ENCODE measurements at places on chromosomes 11 and 22.

- no peak for DNase-seq
These were observed 17.8 kb downstream of the PRR5L start for GRCh38 chr11:36313750-36314433.

- DNase-seq = peak; percentile 87
These were observed at the start of gene ARL2 for GRCh38 chr11:65013888-65014725. ARL2 (plus strand) TSS chr11:65014160; CDS start chr11:65014208, 48 bp downstream.

DNA sequence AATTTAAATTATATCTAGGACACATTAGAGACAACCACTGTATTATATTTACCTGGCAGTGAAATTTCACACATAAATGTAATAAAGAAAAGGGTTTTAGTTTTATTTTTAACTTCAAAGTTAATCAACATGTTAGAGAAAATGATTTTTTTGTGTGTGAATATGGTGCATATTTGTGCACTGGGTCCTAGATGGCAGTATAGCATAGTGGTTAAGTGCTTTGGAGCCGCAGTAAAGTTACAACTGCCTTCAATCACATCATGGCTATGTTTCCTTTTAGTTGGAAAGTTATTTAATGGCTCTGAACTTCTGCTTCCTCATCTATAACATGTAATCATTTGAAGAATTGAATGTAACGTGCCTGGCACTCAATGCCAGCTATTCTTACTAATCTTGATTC is 108.9 kb upstream of the DDI1 start:
- no peak for DNase-seq

GRCh38 chr11:109112821-109113280 is 309.1 kb upstream of the C11orf87 start:
- no peak for DNase-seq

DNA sequence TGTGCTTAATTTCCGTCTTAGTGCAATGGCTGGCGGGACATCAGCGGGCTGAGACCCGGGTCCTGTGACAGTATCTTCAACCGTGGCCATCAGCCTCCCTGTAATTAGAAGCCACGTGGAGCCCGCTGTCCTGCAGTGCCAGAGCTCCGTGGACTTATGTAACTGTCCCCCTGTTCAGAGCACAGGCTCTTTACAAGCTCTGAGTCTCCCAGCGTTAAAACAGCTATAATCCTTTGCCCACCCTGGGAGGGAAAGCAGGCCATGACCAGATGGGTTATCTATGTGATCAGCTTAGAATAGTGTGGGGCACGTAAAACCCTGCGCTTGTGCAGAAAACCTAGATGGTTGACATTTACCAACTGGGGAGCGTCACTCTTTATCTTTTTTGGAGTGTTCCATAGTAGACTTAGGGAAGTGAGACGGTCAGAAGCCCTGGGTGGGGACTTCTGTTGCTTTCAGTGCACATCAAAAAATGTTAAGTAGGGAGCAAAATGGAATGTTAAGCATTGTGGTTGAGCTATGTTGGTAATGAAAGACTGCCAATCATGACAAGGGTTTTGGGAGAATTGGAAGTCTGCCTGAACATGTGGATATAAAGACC is 103.5 kb upstream of the CADM1 start:
- DNase-seq = no peak

- peak; percentile 8 for DNase-seq
These were observed 621 bp downstream of the KCNC1 start for GRCh38 chr11:17734986-17735817.

GRCh38 chr11:108985945-108986279 is 321.0 kb downstream of the DDX10 start:
- no peak for DNase-seq

DNA sequence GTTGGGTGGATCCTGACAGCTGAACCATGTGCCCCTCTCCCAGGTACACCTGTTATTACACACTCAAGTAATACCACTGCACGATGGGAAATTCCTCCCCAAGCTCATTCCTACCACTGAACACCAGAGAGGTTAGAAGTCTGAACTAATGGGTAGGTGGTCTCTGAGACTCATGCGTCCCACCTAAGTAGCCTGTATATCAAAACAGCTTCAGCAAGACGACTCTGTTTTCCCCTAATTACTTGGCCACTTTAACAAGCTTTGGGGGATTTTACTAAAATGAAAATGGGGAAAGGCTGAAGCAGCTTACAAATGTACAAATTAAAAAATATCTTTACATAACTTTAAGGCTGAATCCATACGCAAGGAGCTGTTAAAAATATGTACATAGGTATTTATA is 29.4 kb downstream of the LGR4 start:
- no peak for DNase-seq

GRCh38 chr11:66448523-66448922 is 9.9 kb upstream of the MRPL11 start:
- DNase-seq = no peak

DNA sequence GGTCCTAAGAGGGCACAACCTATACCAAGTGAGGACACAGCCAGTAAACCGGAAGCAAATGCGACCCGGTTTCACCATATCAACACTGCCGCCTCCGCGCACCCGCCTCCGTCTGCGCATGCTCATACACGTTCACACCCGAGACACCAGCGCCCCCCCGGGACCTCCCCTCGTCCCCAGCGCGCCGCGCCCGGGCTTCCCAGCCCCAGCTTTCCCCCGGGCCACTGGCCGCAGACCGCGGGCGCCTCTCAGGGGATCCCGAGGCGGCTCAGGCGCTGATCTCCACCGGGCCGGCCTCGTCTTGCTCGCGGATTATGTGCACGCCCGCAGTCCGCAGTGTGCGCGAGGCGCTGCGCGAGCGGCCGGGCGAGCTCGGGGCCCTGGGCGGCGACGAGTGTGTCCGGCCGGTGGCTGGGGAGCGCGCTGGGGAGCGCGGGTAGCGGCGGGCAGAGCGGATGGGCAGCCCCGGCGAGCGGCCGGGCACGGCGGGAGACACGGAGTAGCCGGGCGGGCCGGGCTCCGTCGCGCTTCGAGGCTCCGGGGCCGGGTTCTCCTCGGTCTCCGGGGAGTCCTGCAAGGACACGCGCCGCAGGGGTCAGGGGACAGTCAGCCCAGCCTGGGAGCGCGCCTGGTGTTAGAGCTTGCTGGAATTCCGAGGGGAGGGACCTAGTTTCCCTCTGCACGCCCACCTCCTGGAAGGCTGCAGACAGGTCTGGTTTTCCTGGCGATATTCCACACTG is 2.0 kb downstream of the HEPN1 start:
- DNase-seq = peak; percentile 74
